Activated naive CD8-positive, alpha-beta T cell treated with anti-CD3 and anti-CD28 coated beads, Interleukin-2, amount 10 ng/mL, durations not matched to agents 7 days and 5 days (primary cell): ENCODE measurements at places on chromosomes 1 and 21. TPM values are rescaled to one million over a fixed set of nuclear protein-coding genes. Genes with fewer than 3 reads are reported as not detected.

Gene MROH9
- total RNA-seq, result not detected

Gene SEMA4A
- 10.2 TPM for total RNA-seq

Gene FASLG
- total RNA-seq, result 4.5 TPM

Gene CGN
- total RNA-seq, result 0.33 TPM

Gene FGR
- 4.7 TPM for total RNA-seq

Gene THEM5
- not detected for total RNA-seq

Gene CYP4B1
- total RNA-seq, result not detected

Gene TDRKH
- 16.1 TPM for total RNA-seq

Gene ARHGEF11
- total RNA-seq, result 20.5 TPM

Gene OR6N1
- total RNA-seq, result not detected

Gene LRRN2
- total RNA-seq, result not detected

Gene PODN
- total RNA-seq, result 0.14 TPM

Gene OLIG2
- not detected for total RNA-seq

Gene C1orf141
- total RNA-seq, result not detected

DNA sequence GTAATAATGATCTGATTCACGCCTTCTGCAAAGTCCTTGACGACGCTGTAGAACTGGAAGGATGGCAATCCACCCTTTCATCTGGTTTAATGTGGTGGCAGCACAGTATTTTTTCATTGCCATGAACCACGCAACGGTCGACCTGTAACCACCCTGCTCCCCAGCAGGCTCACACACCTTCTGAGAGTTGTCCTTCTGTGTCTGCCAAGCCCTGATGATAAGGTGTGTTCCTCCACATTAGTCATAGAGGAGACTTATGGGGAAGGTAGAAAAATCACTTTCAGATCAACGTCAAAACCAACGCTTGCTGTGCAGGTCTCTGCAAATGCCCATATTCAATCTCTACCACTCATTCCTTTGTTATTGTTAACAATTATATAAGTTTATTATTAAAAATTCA is 328.7 kb downstream of the SIPA1L2 start:
- no peak for DNase-seq

GRCh38 chr1:221497046-221497445 is 244.8 kb downstream of the DUSP10 start:
- DNase-seq, result no peak

- DNase-seq, result no peak
Observed at GRCh38 chr1:151535326-151536271, 4.5 kb upstream of the TUFT1 start.

GRCh38 chr1:95734560-95734959 is 500.6 kb downstream of the RWDD3 start:
- no peak for DNase-seq

DNA sequence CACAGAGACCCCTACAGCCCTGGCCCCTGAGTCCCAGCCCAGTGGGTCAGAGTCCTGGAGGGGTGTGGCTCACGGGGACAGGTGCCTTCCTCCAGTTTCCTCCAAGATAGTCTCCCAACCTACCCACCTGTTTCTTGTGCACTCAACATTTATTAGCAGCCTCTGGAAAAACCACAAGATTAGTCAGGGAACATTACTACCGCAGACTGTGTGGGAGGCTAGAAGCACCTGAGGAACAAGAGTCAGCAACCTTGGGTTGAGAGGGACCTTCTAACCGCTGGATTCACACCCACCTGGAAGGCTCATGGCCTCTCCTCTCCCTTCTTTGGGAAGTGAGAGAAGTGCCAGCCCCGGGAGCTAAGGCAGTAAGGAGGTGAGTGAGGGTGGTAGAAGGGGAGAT is 22.5 kb upstream of the IKBKE start:
- DNase-seq, result no peak

- no peak for DNase-seq
Observed at GRCh38 chr1:29640428-29640785, 404.1 kb downstream of the PTPRU start.

DNA sequence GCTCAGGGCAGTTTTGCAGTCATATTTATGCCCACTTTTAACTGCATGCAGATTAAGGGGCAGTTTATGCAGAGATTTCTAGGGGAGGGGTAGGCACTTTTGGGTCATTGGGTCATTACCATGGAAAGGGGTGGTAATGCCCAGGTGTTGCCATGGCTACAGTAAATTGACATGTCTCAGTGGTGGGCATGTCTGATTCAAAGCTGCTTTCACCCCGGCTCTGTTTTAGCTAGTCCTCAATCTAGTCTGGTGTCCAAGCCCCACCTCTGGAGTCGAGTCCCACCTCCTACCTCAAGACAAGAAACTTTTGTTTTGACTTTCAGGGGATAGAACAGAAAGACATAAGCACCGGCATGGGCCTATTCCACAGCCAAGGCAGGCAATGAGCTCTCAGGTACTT is 8.9 kb upstream of the NEK2 start:
- DNase-seq, result no peak

DNA sequence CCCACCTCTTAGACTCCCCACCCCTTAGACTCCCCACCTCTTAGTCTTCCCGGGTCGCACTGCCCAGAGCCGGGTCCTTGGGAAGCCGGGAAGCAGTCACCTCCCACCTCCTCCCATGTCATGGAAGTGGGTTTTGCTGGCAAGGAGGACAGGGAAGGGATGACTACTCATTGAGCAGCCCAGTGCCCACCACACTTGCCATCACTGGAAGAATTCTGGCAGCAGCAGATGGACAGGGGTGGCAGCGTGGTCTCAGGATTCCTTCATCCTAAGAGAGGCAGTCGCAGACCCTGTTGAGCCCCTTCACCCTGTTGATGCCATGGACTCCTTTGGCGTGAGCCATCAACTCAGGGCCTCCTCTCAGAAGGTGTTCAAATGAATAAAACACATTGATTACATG is 140.8 kb downstream of the PGBD5 start:
- peak; percentile 7 for DNase-seq

DNA sequence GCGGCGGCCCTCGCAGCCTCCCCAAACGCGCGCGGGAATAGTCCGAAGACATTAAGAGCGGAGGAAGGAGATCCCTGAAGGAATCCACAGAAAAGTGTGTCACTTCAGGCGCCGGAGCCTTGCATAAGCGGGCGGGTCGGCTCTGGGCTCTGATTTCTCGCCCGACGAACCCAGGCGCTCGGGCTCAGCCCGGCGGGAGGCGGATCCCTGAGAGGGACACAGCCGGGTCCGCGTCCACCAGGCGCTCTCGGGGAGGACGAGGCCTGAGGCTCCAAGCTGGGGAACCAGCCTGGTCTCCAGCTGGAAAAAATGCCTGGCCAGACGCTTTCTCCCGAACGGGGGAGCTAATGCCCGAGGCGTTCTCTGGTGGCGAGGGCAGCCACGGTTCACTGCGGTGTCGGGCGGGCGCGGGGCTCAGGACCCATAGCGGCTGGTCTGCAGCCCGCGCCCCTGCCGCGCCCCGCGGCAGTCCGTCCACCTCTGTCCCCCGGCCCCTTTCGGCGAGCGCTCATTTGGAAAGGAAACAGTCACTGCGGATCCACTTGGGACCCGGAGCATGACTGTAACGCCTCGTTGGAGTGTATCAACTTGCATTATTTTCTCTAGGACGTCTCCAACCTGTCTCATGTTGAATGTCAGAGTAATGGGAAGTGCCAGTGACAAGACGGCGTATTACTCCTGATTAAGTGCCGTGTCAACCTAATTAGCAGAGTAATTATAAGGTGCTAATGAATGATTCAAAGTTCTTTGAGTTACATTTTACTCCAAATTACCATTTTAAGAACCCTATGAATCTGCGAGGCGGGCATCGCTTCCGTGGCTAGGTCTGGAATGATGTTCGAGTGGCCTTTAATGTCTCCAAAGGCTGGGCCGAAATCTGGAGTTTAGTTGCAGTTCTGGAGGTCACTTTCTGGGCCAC is 1.6 kb upstream of the BARHL2 start:
- peak; percentile 47 for DNase-seq

GRCh38 chr1:191714845-191715244 is 443.4 kb upstream of the RGS18 start:
- no peak for DNase-seq

DNA sequence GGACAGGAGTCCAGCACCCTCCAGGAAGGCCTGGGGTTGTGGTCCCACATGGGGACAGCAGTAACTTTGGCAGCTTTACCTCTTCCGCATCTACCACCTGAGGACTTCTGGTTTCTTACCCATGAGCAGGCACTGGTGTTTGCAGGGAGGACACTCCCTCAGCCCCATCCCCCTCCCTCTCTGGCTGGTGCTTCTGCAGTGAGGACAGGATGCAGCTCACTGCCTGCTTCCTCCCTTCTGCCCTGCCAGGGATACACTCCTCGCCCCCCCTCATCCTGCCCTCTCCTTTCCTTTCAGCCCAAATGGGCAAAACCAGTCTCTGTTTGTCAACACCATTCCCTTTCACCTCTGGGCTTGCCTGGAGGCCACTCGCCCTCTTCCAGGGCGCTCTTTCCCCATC is 62.4 kb downstream of the KIRREL1 start:
- no peak for DNase-seq

DNA sequence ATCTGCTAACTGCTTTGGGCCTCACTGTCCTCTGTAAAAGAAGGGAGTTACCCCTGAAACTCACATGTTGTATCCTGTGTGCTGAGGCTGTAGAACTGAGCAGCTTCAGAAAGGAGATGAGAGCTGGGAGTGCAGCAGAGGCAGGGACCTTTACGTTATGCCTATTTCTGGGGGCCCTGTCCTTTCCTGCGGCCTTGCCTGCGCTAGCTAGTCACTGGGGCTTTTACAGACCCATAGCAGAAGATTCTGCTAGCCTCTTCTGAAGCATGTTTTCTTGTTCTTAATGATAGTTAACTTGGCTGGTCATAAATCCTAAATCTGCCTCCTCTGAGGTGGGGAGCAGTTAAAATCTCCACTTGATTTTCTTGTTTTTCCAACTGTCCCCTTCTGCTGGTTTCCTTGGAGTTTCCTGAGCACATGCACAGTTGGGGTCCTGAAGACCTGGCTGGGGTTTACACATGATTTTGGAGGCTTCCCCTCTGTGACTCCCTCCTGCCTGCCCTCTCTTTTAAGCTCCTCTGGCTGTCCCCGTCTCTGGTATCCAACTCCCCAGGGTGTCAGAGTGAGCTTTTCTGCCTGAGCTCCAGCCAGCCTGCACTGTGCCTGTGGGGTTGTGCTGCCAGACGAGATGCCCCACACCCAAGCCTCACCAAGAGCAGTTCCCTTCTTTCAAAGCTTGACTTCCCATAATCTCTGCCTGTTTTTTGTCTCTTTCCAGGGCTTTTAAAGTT is 76.6 kb downstream of the NOS1AP start:
- no peak for DNase-seq

GRCh38 chr1:25204797-25205480 is 27.4 kb downstream of the SYF2 start:
- peak; percentile 6 for DNase-seq

DNA sequence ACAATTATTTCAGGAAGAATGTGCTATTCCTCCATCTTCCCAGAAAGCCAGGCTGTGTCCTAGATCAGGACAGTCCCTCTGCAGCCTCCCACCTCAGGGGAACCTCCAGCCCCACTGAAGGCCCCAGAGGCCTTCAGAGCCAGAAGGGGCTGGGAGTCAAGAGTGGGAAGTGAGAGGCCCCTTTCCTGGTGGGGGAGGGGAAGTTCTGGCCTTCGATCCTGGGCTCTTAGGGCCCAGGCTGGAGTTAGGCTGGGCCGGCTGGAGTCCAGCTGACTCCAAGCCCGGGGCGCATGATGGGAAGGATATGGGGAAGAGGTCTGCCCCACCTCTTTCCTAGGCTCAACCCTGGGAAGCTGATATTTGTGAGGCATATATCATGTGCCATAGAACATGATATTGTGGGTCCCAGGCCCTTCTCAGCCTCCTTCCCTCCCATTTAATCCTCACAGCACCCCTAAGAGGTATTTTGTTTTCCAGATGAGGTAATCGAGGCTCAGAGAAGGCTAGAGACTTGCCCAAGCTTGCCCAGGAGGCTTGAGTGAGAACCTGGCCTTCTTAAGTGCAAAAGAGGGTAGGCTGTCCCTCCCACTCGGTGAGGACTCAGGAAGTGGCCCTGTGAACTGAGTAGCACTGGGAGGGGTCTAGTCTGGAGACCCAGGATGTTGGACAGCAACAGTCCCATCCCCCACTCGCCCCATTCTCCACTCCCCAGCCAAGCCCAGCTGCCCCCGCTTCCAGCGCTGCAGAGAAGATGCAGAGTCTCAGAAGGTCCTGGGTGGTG is 18.6 kb upstream of the HSPG2 start:
- peak; percentile 47 for DNase-seq

DNA sequence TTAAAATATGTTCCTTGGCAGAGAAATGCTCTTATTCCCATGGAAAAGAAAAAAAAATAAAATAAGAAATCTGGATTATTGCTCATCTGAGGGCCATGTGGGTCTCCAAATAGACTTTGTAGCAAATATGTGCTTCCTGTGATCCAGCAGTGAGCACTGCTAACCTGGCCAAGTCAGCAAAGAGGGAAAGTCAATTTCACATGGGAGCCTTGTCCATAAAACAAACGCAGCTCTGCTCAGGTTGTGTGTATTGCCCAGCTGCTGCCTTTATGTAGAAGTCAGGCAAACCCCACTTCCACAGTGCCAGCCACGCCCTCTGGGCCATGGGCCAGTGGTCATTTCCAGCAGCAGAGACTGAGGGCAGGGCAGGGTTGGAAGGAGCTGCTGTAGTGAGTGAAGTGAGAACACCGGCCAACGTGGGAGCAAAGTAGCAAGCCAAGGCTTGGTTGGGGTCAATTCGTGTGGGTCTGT is 174.3 kb downstream of the LYPLAL1 start:
- DNase-seq, result no peak

DNA sequence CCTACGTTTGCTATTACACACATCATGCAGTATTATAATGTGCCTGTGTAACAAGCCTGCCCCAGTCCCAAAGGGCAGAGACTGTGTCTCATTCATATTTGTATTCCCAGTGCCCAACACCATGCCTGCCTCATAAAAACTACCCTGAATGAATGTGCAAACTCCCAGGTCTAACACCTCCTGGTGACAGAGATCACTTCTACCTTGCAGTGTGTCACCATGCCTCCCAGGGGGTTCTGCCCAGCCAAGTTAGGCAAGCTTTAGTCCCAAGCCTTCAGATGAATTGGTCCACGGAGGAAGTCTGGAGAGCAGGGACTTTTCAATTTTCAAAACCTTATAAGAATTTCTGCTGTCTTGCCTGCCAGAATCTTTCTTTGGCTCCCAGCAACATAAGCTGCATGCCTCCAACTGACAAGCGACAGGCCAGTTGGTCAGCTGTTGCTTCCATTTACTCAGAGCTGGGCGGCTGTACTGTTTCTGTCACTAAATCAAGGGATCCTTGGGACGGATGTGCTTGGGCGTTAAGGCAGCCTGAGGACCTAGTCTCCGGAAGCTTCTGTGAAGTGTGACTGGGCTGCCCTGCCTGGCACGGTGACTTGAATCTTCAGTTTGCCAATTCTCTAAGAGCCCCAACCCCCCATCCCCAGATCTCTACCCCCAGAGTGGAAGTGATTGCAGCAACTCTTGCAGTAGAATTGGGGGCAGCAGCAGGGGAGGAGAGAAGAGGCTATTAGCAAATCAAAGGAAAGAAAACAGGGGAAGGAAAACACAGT is 1.2 kb downstream of the RXRG start:
- DNase-seq, result no peak

- DNase-seq, result no peak
Observed at GRCh38 chr1:4590756-4591155, 63.7 kb upstream of the AJAP1 start.

DNA sequence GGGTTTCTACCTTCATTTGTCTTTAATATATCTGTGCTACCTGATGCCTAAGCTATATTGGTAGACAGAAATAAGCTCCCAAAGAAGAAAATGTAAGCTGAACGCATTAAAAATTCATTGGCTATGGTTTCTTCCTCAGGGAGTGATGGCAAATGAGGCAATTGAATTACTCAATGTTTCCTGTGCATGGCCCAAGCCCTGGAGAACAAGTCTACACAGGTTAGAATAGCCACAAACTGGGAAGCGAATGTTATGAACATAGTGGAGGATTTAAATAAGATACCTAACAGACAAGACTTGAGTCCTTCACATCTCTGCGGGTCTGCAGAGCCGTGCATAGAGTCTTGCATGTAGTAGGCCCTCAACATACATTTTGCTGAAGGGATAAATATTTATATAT is 350.3 kb downstream of the RWDD3 start:
- no peak for DNase-seq
